ENCODE measurements at places on chromosomes 5 and 9.

GRCh38 chr5:9222054-9222976, 323.6 kb downstream of the SEMA5A start:
- DNase-seq, result no peak

DNA sequence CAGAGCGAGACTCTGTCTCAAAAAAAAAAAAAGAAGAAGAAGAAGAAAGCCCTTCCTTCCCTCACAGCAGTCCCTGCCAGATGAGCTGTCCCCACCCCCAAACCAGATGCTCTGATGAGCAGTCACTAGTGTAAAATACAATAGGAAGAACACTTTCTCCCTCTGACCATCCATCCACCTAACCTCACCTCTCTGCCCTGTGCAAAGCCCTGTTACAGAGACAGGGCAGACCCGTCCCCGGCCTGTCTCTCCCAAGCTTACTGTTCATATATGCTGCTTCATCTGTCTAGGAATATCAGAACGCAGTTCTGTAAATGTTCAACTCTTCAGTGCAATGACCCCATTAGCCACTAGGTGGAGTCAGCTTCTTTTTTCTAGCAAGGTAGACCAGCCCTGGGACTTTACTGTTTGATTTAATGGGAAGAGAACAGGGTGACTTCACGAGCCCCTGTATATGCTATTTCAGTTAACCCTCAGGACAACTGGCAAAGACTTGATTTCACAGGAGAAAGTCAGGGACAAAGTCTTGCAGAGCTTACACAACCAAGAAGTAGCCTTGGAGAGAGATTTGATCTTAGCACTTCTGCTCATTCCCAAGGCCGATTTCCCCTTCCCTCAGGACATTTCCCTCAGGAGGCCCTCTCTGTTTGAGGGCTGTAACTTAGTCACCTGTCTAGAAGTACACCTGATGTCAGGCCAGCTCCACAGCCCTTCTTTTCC, 14.9 kb upstream of the FGFR4 start:
- DNase-seq, result peak; percentile 81

- DNase-seq, result no peak
Measured at GRCh38 chr9:71145179-71145578, 23.8 kb upstream of the TRPM3 start.

DNA sequence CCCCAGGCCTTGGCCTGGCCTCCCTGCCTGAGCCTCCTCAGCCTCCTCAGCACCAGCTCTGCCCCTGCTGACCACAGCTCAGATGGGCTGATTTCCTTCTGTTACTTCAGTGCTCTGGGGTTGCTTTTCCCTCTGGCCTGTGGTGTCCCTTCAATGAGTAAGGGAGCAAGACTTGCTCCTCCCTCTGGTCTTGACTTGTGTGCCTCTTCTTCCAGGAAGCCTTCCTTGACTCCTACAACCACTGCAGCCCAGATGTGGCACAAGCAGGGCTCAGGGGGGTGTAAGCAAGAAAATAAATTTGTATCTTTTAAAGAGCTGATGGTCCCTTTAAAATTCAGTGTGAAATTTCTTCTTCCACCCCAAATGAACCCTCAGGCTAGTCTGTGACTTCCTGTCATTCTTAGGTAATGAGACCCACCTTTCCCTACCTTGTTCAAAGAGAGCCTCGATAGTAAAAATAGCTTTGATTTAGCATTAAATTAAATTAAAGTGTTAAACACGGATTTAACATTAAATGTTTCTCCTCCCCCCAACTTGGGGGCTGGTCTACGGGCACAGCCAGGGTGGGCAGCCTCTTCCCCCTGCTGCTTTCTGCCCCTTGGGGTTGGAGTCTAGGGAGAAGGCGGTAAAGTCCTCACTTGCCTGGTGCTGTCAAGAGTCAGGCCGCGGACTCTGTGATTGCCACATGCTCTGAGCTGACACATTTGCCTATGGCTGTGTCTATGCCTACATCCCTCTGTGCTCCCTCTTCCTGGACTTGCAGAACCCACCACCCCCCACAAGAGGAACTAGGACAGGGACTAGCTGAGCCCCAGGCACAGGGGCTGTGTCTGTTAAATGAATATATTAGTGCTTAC, 64.5 kb downstream of the OLFM1 start:
- no peak for DNase-seq

DNA sequence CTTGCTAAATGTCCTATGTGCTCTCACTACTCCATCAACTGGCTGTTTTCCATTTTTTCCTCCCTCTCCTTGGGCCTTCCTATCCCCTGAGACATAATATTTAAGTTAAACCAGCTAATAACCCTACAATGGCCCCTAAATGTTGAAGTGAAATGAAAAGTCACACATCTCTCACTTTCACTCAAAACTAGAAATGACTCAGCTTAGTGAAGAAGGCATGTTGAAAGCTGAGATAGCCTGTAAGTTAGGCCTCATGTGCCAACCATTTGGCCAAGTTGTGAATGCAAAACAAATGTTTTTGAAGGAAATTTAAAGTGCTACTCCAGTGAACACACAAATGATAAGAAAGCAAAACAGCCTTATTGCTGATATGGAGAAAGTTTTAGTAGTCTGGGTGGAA, 48.8 kb upstream of the CDH10 start:
- no peak for DNase-seq

DNA sequence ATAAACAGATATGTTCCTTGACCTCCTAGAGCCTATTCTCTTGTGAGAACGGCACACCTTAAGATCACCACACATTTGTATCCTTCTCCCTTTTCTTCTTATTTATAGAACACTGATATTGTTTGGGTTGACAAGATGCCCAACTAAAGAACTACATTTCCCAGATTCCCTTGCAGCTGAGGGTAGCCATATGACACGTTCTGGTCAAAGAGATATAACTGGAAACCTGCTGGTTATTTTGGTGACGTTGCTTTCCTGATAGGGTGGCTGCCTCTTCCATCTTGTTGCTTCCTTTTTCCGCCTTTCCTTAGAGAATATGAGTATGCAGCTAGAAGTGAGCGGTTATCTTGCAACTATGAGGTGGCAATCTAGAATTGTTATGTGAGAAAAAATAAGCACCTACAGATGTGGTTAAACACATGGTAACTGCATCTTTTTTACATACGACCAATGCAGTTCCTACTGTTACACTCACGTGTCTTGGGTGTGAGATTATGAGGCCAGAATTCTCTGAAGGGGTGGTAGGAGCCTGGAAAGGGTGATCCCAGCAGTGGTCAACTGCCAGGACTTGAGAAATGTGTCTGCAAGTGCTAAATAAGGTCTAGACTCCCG, 72.9 kb downstream of the SEC61B start:
- DNase-seq, result no peak

GRCh38 chr9:136486131-136486530, 3.3 kb upstream of the SEC16A start:
- DNase-seq, result no peak

GRCh38 chr5:150516011-150516410, 8.1 kb downstream of the NDST1 start:
- no peak for DNase-seq

GRCh38 chr5:76174101-76174500, 90.9 kb downstream of the SV2C start:
- no peak for DNase-seq

GRCh38 chr5:57816108-57816507, 333.5 kb upstream of the ACTBL2 start:
- DNase-seq, result no peak

DNA sequence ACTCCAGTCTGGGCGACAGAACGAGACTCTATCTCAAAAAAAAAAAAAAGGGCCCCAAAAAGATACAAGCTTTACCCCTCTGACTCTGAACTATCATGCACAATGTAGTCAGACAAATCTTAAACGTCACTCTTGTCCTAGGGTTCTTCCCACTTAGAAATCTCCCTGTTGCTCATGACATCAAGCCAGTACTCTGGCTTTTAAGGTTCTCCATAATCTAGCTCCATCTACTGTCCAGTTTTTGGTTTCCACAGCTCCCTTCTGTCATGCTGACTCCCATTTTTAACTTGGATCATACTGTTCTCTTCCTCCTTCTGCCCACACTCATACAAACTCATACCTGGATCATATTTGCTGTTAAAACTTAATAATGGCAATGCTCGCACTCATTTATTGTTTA, 156.7 kb upstream of the TLX3 start:
- peak; percentile 30 for DNase-seq

DNA sequence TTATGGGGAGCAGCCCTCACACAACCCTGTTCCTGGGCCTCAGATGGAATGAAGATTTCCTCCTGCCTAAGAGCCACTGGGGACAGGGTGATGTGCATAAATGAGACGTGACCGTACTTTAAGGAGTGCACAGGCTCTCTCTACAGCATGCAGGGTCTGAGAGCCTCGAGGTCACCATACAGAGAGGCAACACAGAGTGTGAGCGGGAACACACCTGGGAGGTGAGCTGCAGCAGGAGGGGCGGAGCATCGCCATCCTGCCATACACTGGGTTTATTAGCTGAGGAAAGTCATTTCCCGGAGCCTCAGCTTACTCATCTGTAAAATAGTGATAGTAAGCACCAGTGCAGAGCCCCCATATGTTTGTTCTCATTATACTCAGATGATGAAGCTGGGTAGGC, 182.5 kb upstream of the RAD23B start:
- no peak for DNase-seq

- no peak for DNase-seq
Measured at GRCh38 chr5:109325456-109325855, 84.3 kb downstream of the PJA2 start.

- DNase-seq, result no peak
Measured at GRCh38 chr5:135387629-135387960, 11.4 kb downstream of the MACROH2A1 start.

- peak; percentile 58 for DNase-seq
Measured at GRCh38 chr9:112348257-112349007, 15.0 kb upstream of the PTBP3 start.

GRCh38 chr5:136242136-136242535, 49.2 kb upstream of the SMIM32 start:
- no peak for DNase-seq

DNA sequence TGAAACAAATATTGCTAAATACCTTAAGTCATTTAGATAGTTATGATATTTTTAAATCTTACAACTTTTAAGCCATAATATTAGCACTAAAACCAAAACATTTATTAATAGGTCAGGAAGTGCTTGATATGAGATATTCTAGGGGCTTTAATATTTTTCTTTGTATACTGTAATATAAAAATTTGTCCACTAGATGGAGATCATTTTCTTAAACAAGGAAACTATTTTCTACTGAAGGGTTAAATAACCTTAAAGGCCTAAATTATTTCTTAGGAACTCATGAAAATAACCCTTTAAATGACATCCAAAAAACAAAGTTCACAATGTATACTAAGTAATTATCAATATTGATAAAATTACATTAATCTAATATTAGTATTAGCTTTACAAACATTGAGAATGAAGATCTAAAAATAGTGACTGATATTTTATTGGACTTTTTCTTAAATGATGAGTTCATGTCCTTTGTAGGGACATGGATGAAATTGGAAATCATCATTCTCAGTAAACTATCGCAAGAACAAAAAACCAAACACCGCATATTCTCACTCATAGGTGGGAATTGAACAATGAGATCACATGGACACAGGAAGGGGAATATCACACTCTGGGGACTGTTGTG, 635.7 kb downstream of the RAB3C start:
- DNase-seq, result peak; percentile 10

DNA sequence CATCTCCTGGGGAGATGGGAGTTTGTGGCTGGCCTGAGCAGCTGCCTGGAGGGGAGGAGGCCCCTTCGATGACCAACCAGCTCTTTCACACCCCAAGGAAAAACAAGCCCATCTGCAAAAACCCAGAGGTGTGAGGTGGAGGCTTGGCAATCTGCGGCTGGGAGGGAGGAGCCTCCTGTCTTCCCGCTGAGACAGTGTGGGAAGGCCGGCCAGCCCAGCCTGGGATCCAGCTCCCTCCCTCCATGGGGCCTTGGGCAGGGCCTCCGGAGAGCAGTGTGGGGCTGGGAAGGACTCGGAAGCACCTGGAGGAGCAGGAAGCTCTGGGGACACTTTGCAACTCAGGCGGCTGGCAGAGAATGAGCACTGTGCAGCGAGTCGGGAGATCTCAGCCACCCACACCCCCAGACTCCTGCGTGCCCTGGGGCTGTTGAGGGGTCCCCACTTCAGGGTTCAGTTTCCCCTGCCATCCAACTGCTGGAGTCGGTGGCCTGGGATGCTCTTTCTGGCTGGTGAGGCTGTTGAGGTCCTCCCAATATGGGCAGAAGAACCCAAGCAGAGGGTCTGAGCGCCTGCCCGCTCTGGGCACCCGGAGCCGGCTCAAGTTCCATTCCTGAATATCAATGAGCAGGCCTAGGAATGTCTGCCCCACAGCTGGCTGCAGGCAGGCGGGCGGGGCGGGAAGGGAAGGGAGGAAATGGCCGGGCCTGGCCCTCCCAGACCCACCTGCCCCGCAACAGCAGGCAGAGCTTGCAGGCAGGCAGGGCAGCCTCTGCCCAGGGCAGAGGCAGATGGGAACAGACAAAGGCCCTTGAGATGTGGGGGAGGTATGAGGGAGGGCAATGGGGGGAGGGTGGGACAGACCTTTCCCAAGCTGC, 101.1 kb downstream of the FGF18 start:
- no peak for DNase-seq

GRCh38 chr9:129849901-129850300, 14.6 kb downstream of the USP20 start:
- no peak for DNase-seq

DNA sequence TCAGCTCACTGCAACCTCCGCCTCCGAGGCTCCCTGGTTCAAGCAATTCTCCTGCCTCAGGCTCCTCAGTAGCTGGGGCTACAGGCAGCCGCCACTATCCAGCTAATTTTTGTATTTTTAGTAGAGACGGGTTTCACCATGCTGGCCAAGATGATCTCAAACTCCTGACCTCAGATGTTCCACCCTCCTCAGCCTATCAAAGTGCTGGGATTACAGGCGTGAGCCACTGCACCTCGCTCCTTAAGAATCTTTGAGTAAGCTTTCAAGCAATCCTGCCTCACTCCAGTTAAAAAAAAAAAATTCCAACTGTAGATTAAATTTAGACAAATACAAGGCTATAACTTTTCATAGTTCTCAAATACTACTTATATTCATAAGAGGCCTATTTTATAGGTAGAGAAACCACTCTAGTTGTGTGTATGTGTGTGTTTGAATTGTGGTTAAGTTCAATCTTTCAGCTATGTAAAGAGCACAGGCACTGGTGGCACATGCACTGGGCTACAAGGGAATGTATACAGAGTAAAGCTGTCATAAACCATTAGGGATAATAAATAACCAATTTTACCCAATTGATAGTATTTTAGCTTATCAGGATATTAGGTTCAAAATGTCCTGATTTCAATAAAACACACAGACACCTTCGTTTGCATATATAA, 50.6 kb upstream of the RAPGEF6 start:
- no peak for DNase-seq

DNA sequence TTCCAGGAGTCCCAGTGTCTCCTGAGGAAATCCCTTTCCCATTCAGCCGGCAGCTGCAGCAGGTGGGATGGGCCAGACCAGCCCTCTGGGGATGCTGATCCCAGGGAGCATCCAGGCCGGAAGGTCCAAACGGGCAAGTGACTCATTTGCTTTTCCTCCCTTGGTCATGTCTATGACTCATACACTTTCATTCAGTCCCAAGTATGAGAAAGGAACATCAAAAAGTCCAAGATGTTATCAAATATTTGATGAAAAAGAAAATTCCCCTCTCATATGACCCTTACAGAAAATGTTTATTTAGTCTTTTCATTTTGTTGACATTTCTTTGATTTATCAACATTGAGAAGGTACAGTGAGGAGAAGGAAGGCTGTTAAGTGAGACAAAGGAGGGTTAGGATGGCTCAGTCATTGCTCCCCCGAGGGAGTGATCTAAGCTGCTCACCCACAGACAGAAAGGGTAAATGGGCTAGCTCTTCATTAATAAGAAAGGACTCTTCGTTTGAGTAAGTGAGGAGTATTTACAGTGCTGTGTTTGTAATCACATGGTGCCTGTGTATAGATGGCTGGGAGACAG, 117.6 kb upstream of the ANKRD55 start:
- DNase-seq, result peak; percentile 10

- DNase-seq, result no peak
Measured at GRCh38 chr5:96546120-96546519, 113.1 kb upstream of the PCSK1 start.

All from NCI-H748 treated with DMSO at 0.1 percent for 48 hours (cell line).